ENCODE measurements at places on chromosomes 2 and 18. TPM values are rescaled to one million over a fixed set of nuclear protein-coding genes. Genes with fewer than 3 reads are reported as not detected.

DNA sequence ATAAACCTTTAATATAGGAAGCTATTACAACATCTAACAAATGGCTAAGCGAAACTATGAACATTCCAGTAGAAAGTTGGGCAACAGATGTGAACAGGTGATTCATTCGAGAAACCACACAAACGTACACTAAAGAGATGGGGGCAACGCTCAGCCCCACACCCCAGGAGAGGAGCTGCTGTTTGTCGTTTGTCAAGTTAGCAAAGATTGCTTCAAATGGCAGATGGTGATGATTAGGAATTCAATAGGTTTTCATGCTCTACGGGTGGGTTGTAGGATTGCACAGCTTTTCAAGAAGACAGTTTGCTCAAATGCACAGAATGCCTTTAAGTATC lies 154.7 kb upstream of the HDAC4 start:
- no peaks in the 10 kb centered on the region for H3K36me3 ChIP-seq
- H3K27me3 ChIP-seq: no peaks in the 10 kb centered on the region
- H3K4me1 ChIP-seq: no peaks in the 10 kb centered on the region
- H3K27ac ChIP-seq: no peak overlapping the region
- no peak overlapping the region for H3K4me3 ChIP-seq
- no peak for DNase-seq

- no peak for DNase-seq
- H3K4me1 ChIP-seq: no peaks in the 10 kb centered on the region
- H3K27me3 ChIP-seq: no peaks in the 10 kb centered on the region
- no peak overlapping the region for H3K27ac ChIP-seq
Measured at GRCh38 chr2:194742706-194743105, 914.3 kb upstream of the SLC39A10 start.

- no peaks in the 10 kb centered on the region for H3K4me1 ChIP-seq
- no peak overlapping the region for H3K4me3 ChIP-seq
- H3K27me3 ChIP-seq: no peaks in the 10 kb centered on the region
- no peak overlapping the region for H3K27ac ChIP-seq
Measured at GRCh38 chr2:103364177-103364576, 602.3 kb downstream of the TMEM182 start.

GRCh38 chr2:10887476-10887875 lies 24.3 kb upstream of the KCNF1 start:
- DNase-seq: no peak
- H3K27me3 ChIP-seq: no peaks in the 10 kb centered on the region
- H3K27ac ChIP-seq: no peak overlapping the region
- H3K4me1 ChIP-seq: peaks cover 4% of the 10 kb centered on the region
- H3K4me3 ChIP-seq: no peak overlapping the region
- no peaks in the 10 kb centered on the region for H3K36me3 ChIP-seq

- no peaks in the 10 kb centered on the region for H3K4me1 ChIP-seq
- no peak overlapping the region for H3K27ac ChIP-seq
- H3K36me3 ChIP-seq: no peaks in the 10 kb centered on the region
- no peaks in the 10 kb centered on the region for H3K27me3 ChIP-seq
Measured at GRCh38 chr18:8972116-8972515, 130.4 kb upstream of the NDUFV2 start.

DNA sequence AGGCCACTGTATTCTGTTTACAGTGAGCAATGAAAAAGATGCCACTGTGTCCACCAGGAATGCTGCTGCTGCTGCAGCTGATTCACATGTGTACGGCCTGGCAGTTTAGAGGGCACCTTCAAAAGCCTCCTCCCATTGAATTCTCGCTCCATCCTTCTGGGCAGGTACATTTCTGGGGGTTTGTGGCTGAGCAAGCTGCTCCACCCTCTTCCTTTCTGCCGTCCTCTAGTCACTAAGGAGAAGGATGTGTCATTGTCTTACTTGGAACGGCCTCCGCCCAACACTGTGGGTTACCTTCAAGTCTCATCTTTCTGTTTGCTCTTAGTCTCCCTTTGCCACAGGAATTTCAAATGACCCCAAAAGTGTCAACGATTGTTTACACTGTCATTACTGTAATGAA lies 182.0 kb downstream of the ZBTB7C start:
- H3K27ac ChIP-seq: no peak overlapping the region
- no peaks in the 10 kb centered on the region for H3K36me3 ChIP-seq
- H3K27me3 ChIP-seq: no peaks in the 10 kb centered on the region

- peaks cover 2% of the 10 kb centered on the region for H3K36me3 ChIP-seq
- H3K4me1 ChIP-seq: no peaks in the 10 kb centered on the region
- no peak overlapping the region for H3K4me3 ChIP-seq
- H3K27me3 ChIP-seq: no peaks in the 10 kb centered on the region
Measured at GRCh38 chr2:24153478-24153877, 21.4 kb upstream of the FAM228A start.

DNA sequence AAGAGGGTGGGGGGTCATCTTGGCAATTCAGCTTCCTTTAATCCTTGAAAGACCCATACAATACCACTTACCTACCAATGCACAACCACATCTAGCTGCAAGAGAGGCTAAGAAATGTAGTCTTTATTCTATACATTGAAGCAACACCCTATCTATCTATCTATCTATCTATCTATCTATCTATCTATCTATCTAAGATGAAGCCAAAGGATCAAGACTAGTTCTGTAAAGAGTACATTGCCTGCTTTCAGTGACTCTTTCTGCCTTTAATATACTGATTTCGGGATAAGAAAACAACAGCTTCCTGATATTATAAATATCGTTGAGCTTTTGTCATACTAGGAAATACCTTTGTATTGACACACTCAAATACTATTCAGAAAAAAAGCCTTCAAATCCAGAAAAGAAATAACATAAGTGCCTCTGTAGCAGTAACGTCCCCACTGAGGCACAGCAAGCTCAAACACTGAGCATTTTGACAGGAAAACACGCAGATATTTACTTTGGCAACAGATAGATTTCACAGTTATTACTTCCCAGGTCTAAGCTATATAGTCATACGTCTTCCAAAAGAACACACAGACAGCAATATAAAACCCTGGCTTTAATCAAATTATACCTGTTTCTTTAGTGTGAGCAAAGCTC lies 139.4 kb upstream of the SERTAD2 start:
- H3K4me3 ChIP-seq: no peak overlapping the region
- no peaks in the 10 kb centered on the region for H3K36me3 ChIP-seq
- H3K27me3 ChIP-seq: no peaks in the 10 kb centered on the region
- DNase-seq: no peak
- peaks cover 5% of the 10 kb centered on the region for H3K4me1 ChIP-seq

- no peak overlapping the region for H3K4me3 ChIP-seq
- H3K4me1 ChIP-seq: no peaks in the 10 kb centered on the region
Measured at GRCh38 chr2:104118889-104119288, 735.0 kb upstream of the POU3F3 start.

DNA sequence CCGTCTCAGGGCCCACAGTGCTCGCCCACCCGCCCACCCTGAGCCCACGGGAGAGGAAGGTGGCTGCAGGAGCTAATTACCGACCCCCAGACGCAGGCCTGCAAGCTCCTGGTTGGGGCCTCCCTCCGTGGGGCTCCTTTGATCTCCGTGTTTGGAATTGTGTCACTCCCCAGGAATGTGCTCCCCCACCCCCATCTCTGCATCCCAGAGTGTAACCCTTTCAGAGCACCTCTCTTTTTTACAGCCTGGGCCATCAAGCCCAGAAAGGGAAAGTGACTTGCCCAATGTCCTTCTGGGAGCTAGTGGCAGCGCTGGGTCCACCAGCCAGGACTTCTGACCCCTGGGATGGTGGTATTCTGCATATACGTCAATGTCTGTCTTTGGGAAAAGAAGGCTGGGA lies 335.1 kb downstream of the CYRIA start:
- H3K27me3 ChIP-seq: no peaks in the 10 kb centered on the region
- H3K4me1 ChIP-seq: no peaks in the 10 kb centered on the region
- DNase-seq: no peak
- no peak overlapping the region for H3K27ac ChIP-seq
- no peaks in the 10 kb centered on the region for H3K36me3 ChIP-seq
- no peak overlapping the region for H3K4me3 ChIP-seq

- H3K4me1 ChIP-seq: no peaks in the 10 kb centered on the region
- H3K27ac ChIP-seq: no peak overlapping the region
- no peaks in the 10 kb centered on the region for H3K27me3 ChIP-seq
- DNase-seq: no peak
Measured at GRCh38 chr2:141306368-141306767, 824.4 kb downstream of the LRP1B start.

DNA sequence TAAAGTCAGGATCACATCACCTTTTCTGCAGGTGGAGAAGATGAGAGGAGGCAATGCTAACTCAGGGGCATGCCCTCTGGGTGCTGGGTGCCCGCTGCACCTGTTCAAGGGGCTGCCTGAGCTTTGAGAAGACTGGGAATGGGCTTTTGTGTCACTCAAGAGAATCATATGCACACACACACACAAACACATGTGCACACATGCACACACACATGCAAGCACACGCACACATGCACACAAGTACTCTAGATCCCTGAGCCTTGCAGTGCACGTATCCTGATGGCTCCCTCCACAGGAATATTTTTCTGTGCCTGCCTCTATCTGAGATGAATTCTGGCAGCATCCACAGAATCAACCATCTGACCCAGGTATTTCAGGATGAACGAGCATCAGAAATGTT lies 110.0 kb upstream of the TEX51 start:
- no peak overlapping the region for H3K4me3 ChIP-seq
- no peaks in the 10 kb centered on the region for H3K4me1 ChIP-seq
- H3K36me3 ChIP-seq: no peaks in the 10 kb centered on the region

DNA sequence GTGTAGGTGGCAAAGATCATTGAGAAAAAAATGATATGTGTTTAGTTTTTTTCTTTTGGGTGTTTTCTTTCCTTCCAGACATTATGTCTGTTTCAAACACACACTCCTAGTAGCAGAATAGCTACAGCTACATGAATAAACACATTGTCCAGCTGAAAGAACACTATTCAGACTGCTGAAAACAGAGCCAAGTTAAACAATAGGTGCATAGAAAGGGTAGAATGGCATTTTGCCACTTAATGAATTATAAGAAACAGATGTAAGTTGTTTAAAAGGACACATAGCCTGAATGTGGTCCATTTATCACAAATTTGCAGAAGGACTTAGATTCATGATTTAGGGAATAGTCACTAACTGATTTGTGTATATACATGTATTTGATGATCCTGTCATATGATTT lies 20.1 kb downstream of the CTLA4 start:
- no peak overlapping the region for H3K27ac ChIP-seq
- no peaks in the 10 kb centered on the region for H3K4me1 ChIP-seq
- H3K36me3 ChIP-seq: no peaks in the 10 kb centered on the region
- DNase-seq: peak; percentile 14
- no peak overlapping the region for H3K4me3 ChIP-seq

- H3K36me3 ChIP-seq: no peaks in the 10 kb centered on the region
- no peak overlapping the region for H3K27ac ChIP-seq
- DNase-seq: no peak
Measured at GRCh38 chr18:75377926-75378325, 49.6 kb downstream of the SMIM21 start.

GRCh38 chr2:201128933-201129505 lies 13.1 kb downstream of the CFLAR start:
- peaks cover 63% of the 10 kb centered on the region for H3K4me1 ChIP-seq
- H3K27ac ChIP-seq: peak overlapping the region; percentile 66
- H3K4me3 ChIP-seq: no peak overlapping the region
- peaks cover 5% of the 10 kb centered on the region for H3K36me3 ChIP-seq
- DNase-seq: no peak
- no peaks in the 10 kb centered on the region for H3K27me3 ChIP-seq

DNA sequence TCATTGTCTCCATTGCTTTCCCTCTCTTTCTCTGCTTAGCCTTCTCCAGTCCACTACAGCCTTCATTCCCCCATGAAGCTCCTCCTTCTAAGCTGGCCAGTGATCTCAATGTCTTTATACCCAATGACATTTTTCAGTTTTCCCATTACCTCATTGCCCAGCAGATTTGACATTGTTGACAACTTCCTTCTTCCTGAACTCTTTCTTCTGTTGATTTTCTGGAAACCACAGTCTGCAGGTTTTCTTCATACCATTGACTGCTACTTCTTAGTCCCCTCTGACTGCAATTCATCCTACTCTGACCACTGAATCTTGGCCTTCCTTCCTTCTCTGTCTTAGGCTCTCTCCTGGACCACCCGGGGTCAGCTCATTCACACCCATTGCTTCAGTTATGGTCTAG lies 22.9 kb upstream of the SPP2 start:
- H3K4me3 ChIP-seq: no peak overlapping the region
- H3K4me1 ChIP-seq: peaks cover 2% of the 10 kb centered on the region
- no peaks in the 10 kb centered on the region for H3K36me3 ChIP-seq
- no peak overlapping the region for H3K27ac ChIP-seq

DNA sequence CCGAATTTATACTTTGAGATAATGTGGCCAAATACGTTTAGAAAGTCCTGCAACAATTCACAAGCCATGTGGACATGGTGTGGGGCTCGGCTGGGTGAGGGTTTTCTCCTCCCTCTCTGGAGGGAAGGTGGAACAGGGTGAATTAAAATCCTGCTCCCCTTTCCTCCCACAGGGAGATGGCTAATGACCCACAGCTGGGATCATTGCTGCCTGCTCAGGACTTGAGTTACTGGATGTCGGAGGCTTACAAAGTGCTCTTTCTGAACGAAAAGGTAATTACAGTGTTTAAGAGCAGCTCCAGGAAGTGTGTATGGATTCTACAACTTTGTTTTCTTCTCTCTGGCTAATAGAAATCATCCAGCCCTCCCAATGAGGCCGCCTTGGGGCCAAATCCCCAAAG lies 97.9 kb upstream of the ALKAL2 start:
- DNase-seq: peak; percentile 75
- no peaks in the 10 kb centered on the region for H3K4me1 ChIP-seq
- no peaks in the 10 kb centered on the region for H3K36me3 ChIP-seq
- H3K27me3 ChIP-seq: no peaks in the 10 kb centered on the region
- no peak overlapping the region for H3K4me3 ChIP-seq
- no peak overlapping the region for H3K27ac ChIP-seq

DNA sequence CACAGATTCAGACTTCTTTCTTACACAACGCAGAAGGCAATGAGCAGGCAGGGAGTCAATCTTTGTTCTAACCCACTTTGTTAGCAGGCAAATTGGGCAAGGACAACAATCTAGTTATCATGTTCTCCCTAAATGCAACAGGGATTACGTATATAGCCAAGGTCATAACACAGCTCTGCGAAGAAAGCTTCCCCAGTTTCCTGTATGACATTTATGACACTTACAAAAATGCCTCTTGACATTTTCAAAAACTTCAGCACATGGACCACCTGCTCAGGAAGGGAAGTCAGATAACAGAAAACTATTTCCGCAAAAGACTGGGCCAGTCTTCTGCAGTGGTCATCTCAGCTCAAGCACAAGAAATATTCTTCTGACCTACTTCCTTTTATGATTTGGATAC lies 106.1 kb downstream of the IRS1 start:
- peaks cover 7% of the 10 kb centered on the region for H3K4me1 ChIP-seq
- no peak for DNase-seq
- H3K27ac ChIP-seq: no peak overlapping the region
- H3K27me3 ChIP-seq: no peaks in the 10 kb centered on the region

The TRAPPC8 gene
- total RNA-seq: 44.6 TPM

The SERPINB10 gene
- total RNA-seq: not detected

The LINC00305 gene
- total RNA-seq: not detected

The DLX2 gene
- total RNA-seq: not detected

The PDE1A gene
- total RNA-seq: 70.5 TPM

The SIX3 gene
- total RNA-seq: 0.16 TPM

The SERPINB12 gene
- not detected for total RNA-seq

The RRM2 gene
- 5.5 TPM for total RNA-seq

The RGPD6 gene
- 19.5 TPM for total RNA-seq

The PAIP2B gene
- total RNA-seq: 9.3 TPM

The C2orf49 gene
- 15.0 TPM for total RNA-seq

The MC4R gene
- 0.19 TPM for total RNA-seq

The PARD6G gene
- 1.9 TPM for total RNA-seq

The LBH gene
- 81.9 TPM for total RNA-seq

The ZFAND2B gene
- 44.8 TPM for total RNA-seq

The COL4A3 gene
- 48.8 TPM for total RNA-seq

The MRPS9 gene
- total RNA-seq: 23.3 TPM

The GAD1 gene
- total RNA-seq: 1.1 TPM

The MMADHC gene
- 77.1 TPM for total RNA-seq

Measured in kidney (tissue), 22 donors.